ENCODE measurements at places on chromosomes 11 and 22. TPM values are rescaled to one million over a fixed set of nuclear protein-coding genes. Genes with fewer than 3 reads are reported as not detected.

- DNase-seq = no peak
Observed at GRCh38 chr11:130171534-130171933, 12.0 kb downstream of the ST14 start.

- DNase-seq = no peak
Observed at GRCh38 chr11:61152816-61153592, 8.2 kb downstream of the VPS37C start.

DNA sequence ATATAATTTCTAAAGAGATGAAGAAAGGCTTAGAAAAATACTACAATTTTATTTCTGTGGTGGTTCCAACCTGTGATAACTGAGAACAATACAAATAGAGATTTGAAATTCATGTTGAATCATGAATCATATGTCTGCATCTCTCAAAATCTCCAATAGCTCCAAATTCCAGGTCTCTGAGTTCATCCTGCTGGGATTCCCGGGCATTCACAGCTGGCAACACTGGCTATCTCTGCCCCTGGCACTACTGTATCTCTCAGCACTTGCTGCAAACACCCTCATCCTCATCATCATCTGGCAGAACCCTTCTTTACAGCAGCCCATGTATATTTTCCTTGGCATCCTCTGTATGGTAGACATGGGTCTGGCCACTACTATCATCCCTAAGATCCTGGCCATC is at the start of gene OR56B1:
Gene OR56B1 (plus strand): TSS at position 53 of the 400 bp plus-strand sequence. CDS start 69 bp downstream, at position 122.
- DNase-seq = no peak

- no peak for DNase-seq
Observed at GRCh38 chr11:43975629-43976028, 33.2 kb downstream of the C11orf96 start.

SAA1 gene
- total RNA-seq = not detected

- no peak for DNase-seq
Observed at GRCh38 chr11:742571-743201, 4.6 kb upstream of the TALDO1 start.

DNA sequence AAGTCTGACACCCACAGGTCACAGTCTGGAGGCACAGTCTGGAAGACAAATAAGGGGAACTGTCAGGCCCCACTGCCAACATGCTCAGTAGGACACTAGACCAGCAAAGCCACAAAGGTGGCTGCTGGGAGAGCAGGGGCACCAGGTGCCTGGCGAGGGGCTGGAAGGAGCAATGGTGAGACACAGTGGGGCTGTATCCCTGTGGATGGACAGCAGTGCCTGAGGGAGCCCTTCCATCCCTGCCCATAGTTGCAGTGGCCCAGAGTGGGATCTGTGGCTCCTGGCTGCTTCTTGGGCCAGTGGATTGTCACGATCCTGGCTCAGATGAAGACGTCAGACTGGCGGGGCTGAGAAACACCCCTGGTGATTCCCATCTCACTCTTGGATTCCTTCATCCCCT is 154.6 kb downstream of the DSCAML1 start:
- DNase-seq = no peak

SLC17A6 gene
- total RNA-seq = not detected

DNA sequence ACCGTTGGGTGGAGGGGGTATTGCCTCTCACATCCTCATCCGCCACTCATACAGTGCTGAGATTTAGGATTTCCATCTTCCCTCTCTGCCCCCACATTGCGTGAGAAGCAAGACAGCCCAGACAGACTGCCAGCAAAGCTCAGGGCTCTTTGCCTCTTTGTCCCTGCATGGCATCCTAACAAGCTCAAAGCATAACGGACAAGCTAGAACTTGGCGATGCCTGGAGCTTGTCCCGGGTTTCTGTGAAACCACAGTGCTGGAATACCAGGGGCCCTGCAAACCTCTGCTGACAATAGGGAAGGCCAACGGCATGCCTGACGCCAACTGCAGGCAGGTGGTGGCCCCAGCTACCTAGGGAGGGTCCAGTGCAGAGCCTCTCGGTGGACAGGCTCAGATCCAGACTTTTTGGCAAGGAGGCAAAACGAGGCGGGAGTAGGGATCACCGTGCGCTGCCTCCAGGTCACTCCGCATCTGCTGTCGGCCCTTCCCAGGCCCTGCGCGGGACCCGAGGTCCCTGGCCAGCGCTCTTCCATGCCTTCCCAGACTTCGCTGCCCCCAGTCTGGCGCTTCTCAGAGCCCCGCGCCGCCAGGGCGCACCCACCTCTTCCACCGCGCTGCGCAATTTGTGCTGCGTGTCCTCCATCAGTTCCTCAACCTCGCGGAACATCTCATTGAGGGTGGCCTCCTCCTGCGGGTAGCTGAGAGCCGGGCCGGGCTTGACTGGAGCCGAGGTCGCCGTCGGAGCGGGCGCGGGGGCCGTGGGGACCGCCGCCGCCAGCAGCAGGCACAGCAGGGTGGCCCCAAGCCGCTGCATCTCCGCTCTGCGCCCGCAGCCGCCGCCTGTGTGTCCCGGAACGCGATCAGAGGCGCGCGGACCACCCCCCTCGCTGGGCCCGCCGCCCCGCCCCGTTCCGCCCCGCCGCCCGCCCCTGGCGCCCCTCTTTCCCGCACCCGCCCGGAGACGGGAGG is at the start of gene DKK3:
Gene DKK3 (minus strand): TSS at position 858 of the 969 bp plus-strand sequence. CDS start 44 bp downstream, at position 814.
- DNase-seq = peak; percentile 38

GRAP2 gene
- 97.3 TPM for total RNA-seq

DNA sequence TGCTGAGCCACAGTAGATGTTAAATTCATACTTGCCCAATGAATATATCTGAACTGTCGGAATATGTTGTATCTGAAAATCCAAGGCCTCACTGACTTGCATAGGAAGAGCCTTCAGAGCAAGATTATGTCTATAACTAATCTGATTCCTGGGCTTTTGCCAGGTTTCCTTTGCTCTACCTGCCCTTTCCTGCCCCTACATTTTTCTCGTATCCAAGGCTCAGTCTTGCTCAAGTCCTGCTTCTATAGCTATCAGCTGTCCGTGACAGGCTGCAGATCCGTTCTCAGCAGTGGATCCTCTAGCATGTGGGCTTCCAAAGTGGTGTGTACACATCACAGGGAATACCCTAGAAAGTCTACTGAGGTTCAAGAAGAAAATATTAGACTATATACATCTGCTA is 18.8 kb upstream of the USP47 start:
- no peak for DNase-seq

DNA sequence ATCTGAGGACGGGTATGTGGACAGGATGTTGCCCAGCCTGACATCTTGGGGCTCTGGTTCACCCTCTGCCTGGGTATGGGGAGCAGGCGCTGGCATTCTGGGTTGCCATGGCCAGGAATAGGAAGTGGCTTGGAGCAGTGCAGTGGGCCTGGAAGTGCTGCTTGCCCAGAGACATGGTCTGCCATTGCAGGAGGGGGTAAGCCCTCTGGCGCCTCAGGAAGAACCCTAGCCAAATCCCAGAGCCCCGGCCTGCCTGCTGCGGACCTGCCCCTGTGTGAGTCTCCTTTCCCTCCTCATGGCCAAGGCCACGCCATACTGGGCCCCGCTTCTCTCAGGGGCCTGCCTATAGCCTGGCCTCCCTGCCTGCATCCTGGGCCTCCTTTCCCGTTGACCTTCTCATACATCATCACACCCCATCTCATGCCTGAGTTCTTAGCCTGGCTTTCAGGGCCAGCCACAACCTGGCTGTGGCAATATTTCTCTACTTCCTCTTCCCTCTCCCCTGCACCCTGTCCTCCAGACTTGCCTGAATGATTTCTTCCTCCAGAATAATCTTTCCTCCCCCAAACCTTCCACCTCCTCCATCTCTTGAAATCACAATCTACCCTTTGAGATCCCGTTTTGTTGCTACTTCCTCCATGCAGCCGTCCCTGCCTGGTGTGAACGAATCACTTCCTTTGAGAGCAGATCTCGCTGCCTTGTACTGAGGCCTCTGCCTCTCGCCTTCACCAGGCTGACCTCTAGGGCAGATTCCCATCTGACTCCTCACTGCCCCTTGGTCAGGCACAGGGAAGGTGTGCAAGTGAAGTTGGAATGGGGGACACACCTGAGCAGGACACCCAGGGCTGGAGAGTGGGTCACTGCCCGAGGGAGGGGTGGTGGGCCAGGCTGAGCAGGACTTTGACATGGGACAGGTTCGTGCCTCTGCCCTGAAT is 5.2 kb downstream of the CAPN5 start:
- peak; percentile 29 for DNase-seq

- DNase-seq = no peak
Observed at GRCh38 chr11:69283446-69283845, 10.5 kb upstream of the MYEOV start.

DNA sequence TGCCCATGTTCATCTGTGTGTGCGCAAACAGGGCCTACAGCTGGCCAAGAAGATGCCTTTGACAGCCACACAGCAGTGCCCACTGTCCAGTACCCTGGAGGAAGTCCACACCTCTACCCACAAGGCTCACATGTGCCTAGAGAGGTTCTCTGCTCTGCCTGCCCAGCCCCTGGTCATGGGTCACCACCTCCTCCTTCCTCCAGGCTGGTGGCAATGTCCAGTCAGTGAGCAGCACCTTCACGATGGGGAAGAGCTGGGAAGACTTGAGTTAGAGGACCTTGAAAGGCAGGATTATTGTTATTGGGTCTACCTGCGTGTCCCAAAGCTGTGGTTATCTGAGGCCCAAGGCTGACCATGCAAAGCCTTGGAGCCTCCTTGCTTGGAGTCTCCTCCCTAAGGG is 28.4 kb upstream of the TTC12 start:
- no peak for DNase-seq

SLC22A12 gene
- total RNA-seq = not detected

- peak; percentile 67 for DNase-seq
Observed at GRCh38 chr22:39349506-39349966, 255 bp upstream of the SYNGR1 start.

SULT4A1 gene
- not detected for total RNA-seq

DNA sequence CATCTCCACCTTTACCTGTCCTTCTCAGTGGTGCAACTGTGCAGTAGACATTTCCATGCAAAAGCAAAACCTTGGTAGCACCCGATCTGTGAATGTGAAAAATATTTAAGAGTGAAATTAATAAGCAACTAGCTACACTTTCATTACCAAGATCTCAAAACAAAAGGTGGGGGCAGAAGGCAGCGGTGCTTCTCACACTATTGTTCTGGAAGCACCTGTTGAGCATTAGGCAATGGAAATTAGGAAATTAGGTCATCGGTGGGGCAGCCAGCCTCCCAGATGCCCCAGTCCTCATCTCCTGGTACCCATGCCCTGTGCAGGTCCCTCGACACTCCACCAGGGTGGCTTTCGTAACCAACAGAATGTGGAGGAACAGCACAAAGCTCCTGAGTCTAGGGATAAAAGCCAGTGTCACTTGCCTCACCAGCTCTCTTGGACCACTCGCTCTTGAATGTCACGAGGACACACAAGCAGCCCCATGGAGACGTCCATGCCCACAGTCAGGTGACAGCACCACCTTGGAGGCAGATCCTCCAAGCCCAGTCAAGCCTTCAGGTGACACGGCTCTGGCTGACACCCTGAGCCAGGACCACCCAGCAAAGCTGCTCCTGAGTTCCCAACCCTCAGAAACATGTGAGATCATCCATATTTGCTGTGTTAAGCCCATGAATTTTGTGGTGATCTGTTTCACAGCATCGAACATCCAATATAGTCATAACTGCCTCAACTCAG is 3.3 kb downstream of the LTO1 start:
- no peak for DNase-seq

- DNase-seq = no peak
Observed at GRCh38 chr11:73011126-73011817, 130.8 kb downstream of the FCHSD2 start.

ARSA gene
- 69.2 TPM for total RNA-seq

- no peak for DNase-seq
Observed at GRCh38 chr11:12285811-12286222, 91.6 kb upstream of the PARVA start.

DNA sequence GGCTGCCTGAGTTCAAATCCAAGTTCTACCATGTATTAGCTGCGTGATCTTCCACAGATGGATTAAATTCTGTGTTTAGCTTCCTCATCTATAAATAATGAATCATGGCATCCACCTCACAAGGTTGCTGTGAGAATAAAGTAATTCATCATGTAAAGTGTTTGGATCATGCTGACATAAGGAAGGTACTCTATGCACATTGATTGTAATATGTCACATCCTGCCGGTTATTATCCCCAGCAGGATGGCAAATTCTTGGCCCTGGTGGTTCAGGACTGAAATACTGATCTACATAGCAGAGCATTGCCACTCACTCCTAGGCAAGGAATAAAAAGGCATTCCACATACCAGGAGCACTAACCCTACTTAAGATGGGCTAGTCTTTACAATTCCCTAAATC is 40.8 kb downstream of the LGR4 start:
- no peak for DNase-seq

DNA sequence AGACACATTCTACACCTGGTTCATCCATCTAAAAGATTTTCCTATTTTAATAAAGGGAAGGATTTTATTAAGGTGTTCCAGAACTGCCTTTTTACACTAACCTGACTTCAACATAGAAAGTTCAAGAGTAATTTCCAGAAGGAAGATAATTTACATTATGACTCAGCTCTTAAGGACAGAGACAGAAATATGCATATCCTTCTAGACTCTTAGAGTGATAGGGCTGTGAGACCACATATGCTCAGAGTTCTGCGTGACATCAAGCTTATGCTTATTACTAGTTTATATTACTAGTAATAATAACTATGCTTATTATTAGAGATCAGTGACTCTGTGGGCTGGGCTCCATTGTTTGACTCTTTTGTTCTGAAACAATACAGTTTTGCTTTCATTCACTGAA is 4.6 kb downstream of the PDGFD start:
- DNase-seq = no peak

SMC1B gene
- total RNA-seq = not detected

All from natural killer cell (primary cell).